Activated B cell treated with CpG ODN at 0.5 μM for 24 hours (primary cell): ENCODE measurements at places on chromosomes 4 and X.

DNA sequence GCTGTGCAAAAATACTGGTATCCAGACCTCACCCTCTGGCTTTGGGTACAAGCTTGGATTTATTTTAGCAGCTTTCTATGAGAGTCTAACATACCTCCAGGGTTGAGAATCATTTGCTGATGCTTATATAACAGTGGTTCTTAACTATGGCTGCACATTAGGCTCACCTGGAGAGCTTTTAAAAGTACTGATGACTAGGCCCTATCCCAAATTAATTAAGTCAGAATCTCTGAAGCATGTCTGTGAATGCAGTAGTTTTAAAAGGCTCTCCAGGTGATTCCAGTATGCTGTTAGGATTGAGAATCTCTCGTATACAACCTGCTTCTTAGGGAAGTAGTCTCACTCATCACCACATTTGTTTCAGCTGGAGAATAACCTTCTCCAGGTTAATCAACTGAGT, 99.2 kb downstream of the PDHA2 start:
- no peak for DNase-seq

DNA sequence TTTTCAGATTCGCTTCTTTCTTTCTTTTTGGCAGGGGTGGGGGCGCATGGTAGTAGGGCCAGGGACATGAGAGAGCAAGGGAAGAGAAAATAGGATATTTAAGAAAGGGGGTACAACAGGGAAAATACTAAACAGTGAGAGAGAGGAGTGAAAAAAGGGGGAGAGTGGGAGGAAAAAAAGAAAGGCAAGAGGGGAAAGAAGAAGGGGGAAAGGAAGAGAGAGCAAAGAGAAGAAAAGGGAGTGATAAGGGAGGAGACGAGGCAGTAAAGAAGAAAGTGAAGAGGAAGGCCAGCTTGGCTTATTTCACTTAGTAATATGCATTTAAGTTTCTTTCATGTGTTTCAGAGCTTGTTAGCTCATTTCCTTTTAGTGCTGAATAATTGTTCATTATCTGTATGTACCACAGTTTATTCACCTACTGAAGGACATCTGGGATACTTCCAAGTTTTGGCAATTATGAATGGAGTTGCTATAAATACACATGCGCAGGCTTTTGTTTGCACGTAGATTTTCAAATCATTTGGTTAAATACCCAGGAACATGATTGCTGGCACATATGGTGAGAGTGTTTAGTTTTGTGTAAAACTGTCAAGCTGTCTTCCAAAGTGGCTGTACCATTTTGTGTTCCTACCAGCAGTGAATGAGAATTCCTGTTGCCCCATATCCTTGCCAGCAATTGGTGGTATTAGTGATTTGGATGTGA, 37.3 kb downstream of the CASP6 start:
- no peak for DNase-seq

DNA sequence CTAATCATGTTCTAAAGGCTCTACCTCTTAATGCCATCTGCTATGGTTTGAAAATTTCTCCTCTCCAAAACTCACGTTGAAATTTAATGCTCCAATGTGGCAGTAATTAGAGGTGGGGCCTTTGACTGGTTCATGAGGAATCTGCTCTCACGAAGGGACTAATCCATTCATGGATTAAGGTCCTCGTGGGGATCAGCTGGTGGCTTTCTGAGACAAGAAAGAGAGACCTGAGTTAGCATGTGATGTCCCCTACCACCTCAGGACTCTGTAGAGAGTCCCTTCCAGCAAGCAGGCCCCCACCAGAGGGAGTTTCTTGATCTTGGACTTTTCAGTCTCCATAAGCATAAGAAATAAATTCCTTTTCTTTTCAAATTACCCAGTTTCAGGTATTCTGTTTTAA, 65.3 kb downstream of the WDFY3 start:
- no peak for DNase-seq

DNA sequence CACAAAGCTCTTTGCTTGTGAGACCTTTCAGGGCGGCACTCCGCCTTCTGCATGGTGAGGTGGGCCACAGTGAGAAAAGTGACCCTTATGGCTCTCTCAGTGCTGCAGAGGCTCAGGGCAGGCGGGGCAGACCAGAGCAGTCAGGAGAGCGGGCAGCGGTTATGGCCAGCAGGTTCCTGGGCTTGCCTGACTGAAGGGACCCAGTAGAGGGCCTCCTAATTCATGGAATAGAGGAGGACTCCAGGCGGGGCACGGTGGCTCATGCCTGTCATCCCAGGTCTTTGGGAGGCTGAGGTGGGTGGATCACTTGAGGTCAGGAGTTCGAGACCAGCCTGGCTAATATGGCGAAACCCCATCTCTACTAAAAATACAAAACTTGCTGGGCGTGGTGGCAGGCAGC, 91.4 kb downstream of the CLNK start:
- no peak for DNase-seq

- no peak for DNase-seq
These were observed 124.2 kb downstream of the ENOX2 start for GRCh38 chrX:130778773-130779172.

DNA sequence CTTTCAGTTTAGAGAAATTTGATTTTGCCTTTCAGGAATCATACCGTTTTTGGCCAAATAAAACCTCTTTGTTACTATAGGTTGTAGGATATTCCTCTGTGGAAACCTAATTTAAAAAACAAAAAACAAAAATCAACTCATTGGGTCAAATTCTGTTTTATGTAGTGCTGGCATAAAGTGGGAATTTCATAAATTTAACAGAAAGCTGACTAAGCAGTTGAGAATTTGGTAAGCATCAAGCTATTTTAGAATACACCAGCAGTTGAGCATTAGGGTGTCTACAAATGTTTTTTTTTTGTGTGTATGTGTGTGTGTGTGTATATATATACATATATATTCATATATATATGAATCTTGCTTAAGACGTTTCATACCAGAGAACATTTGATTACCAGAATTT, 47.4 kb downstream of the C4orf33 start:
- no peak for DNase-seq

DNA sequence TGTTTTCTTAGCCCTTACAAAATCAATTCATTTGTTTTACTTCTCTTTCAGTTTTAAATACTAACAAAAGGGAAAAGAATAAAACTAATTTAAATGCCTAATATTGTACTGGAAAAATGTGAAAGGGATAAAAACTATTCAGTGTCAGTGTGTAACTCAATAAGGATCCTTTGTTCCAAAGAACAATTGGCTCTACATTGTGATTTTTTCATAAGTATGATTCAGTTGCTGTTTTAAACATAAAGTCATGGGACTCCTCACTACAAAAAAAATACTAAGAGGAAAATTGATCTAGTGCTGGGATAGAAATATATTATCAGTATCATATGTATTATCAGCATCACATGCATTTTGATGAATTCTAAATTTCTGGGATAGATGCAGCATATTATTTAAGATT, 199.4 kb upstream of the TRAM1L1 start:
- no peak for DNase-seq

GRCh38 chr4:144347121-144347520, 206.6 kb upstream of the GYPA start:
- DNase-seq: no peak

GRCh38 chr4:161525121-161525520, 638.7 kb downstream of the FSTL5 start:
- DNase-seq: no peak

- DNase-seq: no peak
These were observed 11.3 kb downstream of the UCHL1 start for GRCh38 chr4:41267997-41268396.

DNA sequence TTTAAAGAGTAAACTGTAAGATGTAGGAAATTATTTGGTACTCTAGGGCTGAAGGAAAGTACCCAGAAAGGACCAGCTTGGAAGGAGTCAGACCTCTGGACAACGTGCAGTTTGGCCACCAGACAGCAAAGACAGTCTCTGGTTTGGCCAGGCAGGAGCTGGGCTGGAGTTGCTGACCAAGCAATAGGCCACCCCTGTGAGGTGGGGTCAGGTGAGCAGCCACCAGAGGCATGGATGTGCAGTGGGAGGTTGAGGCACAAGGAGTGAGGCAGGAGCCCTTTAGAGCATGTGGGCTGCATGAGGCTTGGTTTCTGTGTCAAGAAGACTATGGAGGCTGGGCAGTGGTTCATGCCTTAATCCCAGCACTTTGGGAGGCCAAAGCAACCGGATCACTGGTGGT, 17.7 kb upstream of the MRFAP1 start:
- no peak for DNase-seq

DNA sequence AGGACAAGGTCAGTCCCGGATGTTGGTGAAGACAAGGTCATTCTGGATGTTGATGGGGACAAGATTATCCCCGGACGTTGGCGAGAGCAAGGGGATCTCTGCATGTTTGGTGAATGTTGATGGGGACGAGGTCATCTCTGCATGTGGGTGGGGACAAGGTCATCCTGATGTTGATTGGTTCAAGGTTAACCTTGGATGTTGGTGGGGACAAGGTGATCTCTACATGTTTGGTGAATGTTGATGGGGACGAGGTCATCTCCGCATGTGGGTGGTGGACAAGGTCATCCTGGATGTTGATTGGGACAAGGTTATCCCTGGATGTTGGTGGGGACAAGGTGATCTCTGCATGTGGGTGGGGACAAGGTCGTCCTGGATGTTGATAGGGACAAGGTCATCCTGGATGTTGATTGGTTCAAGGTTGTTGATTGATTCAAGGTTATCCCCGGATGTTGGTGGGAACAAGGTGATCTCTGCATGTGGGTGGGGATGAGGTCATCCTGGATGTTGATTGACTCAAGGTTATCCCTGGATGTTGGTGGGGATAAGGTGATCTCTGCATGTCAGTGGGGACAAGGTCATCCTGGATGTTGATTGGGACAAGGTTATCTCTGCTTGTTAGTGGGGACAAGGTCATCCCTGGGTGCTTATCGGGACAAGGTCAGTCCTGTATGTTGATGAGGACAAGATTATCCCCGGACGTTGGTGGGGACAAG, 28.8 kb upstream of the PLCXD1 start:
- no peak for DNase-seq

DNA sequence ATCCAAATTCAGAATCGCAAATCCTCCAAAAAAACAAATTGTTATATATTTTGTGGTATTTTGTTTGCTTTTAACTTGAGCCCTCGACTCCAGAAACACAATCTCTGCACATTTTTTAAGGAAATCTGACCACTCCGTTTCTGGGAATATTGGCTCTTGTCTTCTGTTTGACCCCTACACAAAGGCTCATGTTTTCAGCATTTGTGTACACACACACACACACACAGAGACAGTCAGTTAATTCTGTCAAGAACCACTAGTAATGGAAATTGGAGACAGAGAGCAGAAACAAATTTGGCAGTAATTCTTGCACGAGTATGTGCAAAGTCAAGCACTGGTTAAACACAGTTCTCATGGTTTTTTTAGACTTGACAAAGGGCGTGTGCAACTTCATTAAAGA, 115.4 kb downstream of the AFAP1 start:
- DNase-seq: no peak

DNA sequence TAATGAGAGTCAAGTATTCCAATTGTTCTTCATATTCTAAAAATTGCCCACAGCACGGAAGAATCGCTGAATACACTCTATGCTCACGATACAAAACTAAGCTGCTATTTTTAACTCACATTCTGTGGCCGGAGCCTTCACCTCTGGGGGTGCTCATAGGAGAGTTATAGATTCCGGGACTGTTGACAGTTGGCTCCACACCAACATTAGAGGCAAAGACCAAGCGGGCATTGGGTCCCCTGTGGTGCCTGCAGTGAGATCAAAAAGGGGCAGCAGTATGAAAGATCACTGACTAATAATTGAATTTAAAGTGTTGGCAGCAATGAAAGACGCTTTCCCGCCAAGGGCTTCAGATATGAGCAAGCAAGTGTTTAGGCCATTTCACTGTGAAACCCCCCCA, 146.0 kb downstream of the TMEM144 start:
- no peak for DNase-seq

GRCh38 chr4:66640233-66640990, 904.9 kb downstream of the CENPC start:
- DNase-seq: no peak

- no peak for DNase-seq
These were observed 126.5 kb downstream of the KIT start for GRCh38 chr4:54784161-54784671.

DNA sequence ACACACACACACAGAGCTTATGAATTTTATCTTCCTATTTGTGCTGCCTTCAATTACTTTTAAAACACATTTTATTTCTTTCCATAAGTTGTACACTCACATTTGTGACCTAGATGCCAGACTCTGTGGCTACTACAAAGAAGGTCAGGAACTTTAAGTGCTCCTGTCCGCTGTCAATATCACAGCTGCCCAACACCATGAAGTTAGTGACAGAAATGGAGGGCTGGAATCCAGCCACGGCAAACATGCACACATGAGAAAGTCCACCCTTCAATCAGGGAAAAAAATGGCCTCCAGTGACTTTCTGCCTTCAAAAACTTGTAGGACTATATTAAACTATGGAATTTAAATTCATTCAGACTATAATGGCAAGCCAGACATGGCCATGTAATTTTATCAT, 334.4 kb upstream of the FSTL5 start:
- DNase-seq: no peak

GRCh38 chrX:153723351-153724251, 586 bp downstream of the BCAP31 start:
- DNase-seq: peak; percentile 54

GRCh38 chrX:110955706-110956105, 140.3 kb upstream of the PAK3 start:
- no peak for DNase-seq

- DNase-seq: no peak
These were observed 317.1 kb downstream of the UNC5C start for GRCh38 chr4:95231681-95232080.

DNA sequence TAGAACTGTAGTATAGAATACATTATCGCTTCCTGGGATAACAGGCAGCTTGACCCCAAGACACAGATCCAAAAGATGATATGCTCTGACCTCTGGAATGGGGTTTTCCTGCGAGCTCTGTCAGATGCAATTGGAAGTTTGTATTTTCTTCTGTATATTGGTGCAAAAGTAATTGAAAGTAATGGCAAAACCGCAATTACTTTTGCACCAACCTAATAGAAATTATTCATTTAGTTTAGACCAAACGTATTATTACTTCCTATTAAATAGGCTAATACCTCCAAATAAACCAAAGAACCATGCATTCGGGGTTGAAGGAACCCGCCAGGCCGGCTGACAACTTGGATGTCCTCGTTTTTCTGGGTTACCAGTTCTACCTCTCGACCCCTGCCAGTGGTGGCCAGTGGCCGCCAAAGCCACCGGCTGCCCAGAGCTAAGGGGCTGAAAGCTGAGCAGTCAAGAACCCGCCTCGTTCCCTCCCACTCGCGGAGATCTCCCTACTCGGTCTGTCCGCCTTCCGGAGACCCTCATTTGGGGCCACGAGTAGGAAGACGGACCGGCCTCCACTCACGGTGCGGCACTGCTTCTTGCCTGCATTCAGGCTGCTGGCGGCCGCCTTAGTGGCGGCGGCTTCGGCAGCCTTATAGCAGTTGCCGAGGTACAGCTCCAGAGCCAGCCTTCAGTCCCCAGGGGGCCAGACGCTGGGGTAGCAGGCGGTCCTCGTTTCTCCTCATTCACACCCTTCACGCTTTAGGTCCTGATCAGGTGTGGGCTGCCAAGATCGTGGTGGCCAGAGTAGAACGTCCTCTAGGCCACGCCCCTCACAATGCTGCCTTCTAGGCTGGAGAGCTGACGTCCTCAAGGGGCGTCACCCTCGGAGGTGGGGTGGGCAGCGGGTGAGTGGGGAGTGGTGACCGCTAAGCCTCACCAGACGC, 121.9 kb downstream of the RBMX2 start:
- no peak for DNase-seq
